ENCODE measurements at places on chromosomes 2 and 18.

GRCh38 chr2:112493858-112494648, 12.1 kb downstream of the TTL start:
- DNase-seq = no peak

DNA sequence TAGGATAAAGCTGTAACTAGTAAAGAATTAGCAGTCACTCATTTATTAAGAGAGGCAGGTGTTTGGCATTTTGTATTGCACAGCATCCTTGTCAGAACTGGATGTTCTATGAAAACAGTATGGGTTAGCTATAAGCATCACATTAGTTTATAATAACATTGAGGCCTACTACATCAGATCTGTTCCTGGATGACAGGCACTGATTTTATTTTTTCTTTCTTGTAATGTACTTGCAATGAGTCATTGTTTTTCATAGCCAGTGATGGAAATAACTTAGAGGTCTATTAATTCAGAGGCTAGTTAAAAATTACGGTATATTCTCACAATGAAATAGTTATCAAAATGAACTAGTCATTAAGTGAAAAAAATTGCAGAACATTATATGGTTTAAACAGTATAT, 13.0 kb upstream of the RMDN2 start:
- DNase-seq = no peak

DNA sequence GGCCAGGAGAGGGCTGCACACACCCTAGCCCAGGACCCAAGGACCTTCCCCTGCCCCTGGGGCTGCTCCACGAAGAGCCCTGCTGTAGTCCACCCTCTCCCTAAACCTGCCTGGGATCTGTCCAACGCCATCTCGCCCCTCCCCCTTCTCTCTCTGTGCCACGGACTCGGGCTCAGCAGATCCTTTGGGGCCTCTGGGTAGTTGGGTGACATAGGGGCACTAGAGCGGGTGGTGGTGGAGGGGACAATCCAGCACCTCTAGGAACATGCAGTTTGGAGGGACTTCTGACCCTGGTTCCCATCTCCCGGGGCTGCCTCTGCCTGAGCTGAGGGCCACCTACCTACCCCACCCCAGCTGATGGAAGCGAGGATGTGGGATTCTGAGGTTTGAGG, 7.3 kb upstream of the CRYBA2 start:
- no peak for DNase-seq

- no peak for DNase-seq
These were observed 226.1 kb downstream of the DOK6 start for GRCh38 chr18:69626643-69627242.

DNA sequence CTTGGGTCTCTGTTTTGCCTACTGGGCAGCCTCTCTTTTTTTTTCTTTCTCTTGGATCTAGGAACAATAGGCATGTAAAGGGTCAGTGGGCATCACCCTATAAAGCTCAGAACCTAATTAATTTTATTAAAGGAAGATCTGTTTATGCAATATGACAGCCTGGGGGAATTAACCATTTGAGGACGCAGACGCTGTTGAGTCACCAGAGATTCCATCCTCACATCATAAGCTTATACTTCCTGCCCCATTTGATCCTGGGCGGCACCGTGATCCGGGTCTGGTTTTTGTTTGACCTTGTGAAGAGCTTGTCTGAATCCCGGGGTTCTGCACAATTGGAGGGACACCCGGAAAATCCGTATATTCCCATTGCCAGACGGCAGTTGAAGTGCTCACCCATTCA, 16.8 kb upstream of the BCL11A start:
- DNase-seq = no peak
